ENCODE measurements at places on chromosomes 7 and 10. TPM values are rescaled to one million over a fixed set of nuclear protein-coding genes. Genes with fewer than 3 reads are reported as not detected.

- DNase-seq, result no peak
Observed at GRCh38 chr10:133391761-133392518, 2.0 kb upstream of the MTG1 start.

DNA sequence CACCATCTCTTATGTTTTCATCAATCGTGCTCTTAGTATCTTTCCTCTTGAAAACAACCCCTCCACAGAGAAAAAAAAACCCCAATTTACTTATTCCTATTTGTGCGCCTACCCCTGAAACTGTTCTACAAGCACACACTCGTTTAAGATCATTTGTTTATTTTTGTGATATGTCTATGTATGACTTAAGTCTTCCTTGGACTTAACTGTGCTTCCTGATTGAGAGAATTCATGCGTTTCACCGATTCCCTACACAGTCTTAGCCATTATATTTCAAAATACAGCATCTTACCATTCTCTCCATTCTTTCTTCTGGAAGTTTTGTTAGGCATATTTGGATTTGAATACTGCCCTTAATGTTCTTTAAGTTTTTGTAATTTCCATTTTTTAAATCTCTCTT is 159.4 kb downstream of the MLLT10 start:
- DNase-seq, result no peak

DNA sequence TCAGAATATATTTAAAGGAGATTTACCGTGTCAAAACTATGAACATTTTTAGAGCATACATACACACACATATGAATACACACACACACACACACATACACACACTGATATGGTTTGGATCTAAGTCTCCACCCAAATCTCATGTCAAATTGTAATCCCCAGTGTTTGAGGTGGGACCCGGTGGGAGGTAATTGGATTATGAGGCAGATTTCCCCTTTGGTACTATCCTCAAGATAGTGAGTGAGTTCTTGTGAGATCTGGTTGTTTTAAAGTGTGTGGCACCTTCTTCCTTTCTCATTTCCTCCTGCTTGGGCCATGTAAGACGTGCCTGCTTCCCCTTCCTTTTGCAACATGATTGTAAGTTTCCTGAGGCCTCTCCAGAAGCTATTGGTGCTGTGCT is 515.0 kb upstream of the ZMIZ1 start:
- no peak for DNase-seq

DNA sequence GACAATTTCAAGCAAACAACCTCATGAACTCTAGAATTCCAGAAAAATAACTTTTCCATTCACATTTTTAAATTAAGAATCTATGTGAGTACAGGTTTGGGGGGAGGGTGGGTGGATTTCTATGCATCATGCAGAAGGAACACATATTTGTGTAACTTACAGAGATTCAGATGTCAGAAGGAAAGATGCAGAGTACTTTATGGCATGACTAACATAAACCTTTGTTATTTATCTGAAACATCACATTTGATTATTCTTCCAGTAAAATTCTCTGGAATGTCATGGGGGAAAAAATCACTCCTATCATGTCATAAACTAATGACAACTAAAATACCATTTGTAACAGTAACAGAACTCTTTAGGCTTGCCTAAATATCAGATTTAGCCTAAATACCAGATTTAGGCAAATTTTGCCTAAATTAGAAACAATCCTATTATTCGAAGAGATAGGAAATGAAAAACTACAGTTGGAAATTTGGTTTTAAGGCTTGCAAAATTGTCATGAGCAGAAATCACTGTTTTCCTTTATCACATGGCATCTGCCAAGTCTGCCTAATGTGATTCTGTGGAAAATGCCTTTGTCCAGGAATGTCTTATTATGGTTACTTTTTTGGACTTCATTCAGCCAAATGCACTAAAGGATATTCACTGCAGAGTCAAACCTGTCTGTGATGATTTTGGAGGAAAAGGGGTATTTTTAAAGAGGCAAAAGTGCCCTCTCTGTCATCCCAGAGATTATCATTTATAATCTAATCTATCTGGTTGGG is 527.7 kb upstream of the CELF2 start:
- no peak for DNase-seq

GRCh38 chr10:131260031-131260430 is 51.5 kb downstream of the TCERG1L start:
- no peak for DNase-seq

DNA sequence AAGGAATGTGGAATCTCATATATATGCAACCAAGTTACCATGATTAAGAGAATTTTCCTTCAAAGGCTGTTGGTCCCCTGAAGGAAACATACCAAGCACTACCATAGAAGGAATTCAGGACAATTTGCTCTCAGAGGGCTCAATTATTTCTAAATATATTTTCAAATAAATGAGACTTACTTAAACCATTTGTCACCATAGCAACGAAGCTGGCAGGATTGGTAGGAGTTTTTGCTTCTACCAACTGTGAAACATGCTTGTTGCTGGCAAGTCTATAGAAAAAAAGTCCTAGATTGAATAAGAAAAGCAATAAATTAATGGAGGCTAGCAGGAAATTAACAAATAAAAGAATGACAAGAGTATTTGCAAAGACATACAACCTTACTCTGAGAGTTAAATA is 156.9 kb upstream of the NPSR1 start:
- no peak for DNase-seq

DNA sequence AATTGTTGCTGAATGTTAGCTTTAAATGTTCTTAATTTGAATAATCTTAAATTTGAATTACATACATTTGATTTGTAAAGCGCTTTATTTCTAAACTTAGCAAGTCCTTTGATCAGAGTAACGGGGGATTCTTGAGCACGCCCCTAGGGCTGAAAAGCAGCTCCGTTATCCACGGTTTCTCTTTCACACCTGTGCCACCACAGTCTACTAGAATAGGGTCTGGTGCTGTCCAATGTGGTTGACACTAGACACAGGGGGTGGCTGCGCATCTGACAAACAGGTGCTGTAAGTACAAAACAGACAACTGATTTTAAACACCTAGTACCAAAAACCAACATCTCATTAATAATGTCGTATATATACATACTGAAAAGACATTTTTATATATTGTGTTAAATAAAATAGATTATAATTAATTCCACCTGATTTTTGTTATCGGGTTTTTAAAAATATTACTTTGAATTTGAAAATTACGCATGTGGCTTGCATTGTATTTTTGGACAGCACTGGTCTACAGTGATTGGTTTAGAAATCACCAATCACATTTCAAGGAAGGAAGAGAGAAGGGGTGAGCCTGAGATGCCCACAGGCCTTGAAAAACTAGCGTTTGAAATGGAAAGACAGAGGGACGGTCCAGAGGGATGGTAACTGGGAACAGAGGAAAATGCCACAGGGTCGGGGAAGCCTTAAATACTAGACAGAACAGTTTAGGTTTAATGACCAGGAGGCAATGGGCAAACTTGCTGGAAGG is 7.3 kb downstream of the SEPHS1 start:
- no peak for DNase-seq

GRCh38 chr10:44245601-44245938 is 139.3 kb downstream of the CXCL12 start:
- no peak for DNase-seq

DNA sequence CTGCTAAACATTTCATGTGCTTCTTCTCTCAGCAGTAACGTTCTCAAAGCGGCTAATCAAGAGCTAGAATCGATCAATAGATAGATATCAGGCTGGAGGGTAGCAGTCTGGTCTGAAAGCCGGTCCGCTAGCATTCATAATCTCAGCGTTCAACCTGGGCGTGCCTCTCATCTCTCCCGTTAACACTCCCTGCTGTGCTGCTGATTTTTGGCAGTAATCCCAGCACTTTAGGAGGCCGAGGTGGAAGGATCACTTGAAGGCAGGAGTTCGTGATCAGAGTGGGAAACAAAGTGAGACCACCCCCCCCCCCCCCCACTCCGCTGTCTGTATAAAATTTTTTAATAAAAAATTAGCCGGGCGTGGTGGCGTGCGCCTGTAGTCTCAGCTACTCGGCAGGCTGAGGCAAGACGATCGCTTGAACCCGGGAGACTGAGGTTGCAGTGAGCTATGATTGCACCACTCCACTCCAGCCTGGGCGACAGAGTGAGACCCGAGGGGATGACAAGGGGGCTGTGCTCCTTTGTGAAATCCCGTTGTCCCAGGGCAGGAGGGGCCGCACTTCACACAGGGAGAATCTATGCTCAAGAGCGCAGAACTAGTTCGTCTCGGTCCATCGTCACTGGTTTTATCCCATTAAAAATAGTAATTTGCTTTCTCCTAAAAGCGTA is 624 bp upstream of the CEP55 start:
- no peak for DNase-seq

DNA sequence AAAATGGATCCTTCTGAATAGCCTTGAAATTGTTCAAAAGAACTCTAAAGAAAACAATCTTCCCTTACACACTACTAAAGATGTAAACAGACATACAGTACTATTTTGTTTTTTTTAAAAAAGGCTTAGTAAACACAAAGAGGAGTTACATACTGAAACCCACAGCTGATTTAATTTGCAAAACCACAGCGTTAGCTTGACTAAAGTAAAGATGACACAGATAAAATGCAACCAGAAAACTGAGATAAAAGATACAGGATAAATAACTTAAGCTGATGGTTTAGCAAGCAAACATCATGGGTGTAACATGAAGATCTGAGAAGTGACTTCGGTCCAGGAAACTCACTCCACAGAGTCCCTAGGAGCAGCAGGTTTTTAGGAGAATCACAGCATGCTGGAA is 21.8 kb downstream of the PRKCQ start:
- DNase-seq, result no peak

GRCh38 chr7:99255463-99255862 is 17.2 kb upstream of the MYH16 start:
- no peak for DNase-seq

DNA sequence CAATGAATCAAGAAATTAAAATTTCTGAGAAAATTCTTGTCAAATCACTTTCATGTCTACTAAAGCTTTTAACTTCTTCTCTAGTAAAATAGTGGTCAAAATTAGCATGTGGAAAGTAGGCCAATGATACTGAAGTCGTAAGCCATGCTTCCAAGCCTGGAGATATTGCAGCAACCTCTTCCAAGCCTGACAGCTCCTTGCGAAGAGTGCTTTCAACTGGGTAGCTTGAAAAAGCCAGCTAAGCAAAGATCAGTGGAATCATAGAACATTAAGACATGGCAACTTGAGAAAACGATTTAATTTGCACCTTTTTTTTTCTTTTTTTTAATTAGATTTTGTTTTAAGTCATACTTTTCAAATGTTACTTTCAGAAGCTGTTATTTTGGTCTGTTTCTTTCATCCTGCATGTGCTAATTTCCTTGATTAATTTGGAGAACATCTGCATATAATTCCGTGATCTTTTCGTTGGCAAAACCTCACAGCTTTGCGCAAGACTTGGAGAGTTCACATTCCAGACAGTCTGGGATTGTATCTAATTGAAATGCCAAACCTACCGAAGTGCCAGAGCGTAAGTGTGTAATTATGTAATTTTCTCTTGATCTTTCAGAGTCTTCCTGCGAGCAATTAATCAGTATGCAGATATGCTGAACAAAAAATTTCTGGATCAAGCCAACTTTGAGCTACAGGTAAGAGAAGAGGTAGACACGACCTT is 142.2 kb upstream of the INSYN2A start:
- no peak for DNase-seq

GRCh38 chr7:146961617-146962016 is 845.0 kb downstream of the CNTNAP2 start:
- DNase-seq, result no peak

PLCE1 gene
- 0.01 TPM for polyA plus RNA-seq

TUBAL3 gene
- 2.6 TPM for polyA plus RNA-seq

CPXM2 gene
- 0.03 TPM for polyA plus RNA-seq

CRHR2 gene
- not detected for polyA plus RNA-seq

CTAGE15 gene
- 0.97 TPM for polyA plus RNA-seq

PILRA gene
- 0.59 TPM for polyA plus RNA-seq

SCD gene
- 1,275 TPM for polyA plus RNA-seq

CREB5 gene
- polyA plus RNA-seq, result 4.3 TPM

MKX gene
- polyA plus RNA-seq, result 0.01 TPM

HGF gene
- polyA plus RNA-seq, result not detected

All from keratinocyte (primary cell).